ENCODE measurements at places on chromosomes 1 and 21. TPM values are rescaled to one million over a fixed set of nuclear protein-coding genes. Genes with fewer than 3 reads are reported as not detected.

The ZBTB8B gene
- 2.3 TPM for polyA plus RNA-seq

The PGBD2 gene
- polyA plus RNA-seq, result 13.2 TPM

The CYYR1 gene
- 49.4 TPM for polyA plus RNA-seq

The PLA2G2C gene
- polyA plus RNA-seq, result 0.14 TPM

Data from renal pelvis (tissue), 12 donors.